ENCODE measurements at places on chromosomes 1 and 21.
A peak's percentile ranks its signal among the peaks of the same experiment; 100 is the strongest.

DNA sequence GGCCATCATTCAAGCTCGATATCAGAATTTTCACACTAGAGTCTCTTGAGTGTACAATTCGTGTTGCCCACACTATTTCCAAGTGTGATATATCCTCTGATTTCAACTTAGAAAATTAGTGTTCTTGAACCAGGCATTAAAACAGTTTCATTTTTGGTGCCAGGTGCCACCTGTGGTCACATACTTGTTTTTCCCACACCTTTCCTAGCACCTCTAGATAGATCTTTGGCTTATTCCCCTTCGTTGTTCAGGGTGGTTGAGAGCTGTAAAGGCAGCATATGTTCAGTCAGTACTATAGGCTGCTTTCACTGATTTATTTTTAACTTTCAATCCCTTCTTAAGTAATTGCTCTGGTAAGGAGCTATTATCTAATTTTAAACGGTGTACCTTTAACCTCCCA is 131.1 kb downstream of the NEK7 start:
- DNase-seq: no peak

DNA sequence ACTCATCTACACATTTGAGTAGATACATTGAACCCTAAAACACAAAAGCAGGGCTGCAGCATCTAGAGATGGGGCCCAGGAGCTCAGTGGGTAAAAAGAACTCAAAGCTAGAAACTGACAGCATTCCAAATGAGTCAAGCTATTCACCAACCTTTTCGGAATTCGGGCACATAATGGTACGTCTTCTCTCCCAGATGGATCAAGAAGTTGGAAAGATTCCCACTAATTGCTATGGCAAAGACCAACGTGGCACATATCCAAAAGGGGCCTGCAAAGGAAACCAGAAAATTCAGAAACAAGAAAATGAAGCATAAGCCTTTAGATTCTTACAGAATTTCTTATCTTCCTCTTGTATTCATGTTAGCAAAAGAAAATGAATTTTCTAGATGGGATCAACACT is 18.4 kb downstream of the YIPF1 start:
- DNase-seq: no peak

DNA sequence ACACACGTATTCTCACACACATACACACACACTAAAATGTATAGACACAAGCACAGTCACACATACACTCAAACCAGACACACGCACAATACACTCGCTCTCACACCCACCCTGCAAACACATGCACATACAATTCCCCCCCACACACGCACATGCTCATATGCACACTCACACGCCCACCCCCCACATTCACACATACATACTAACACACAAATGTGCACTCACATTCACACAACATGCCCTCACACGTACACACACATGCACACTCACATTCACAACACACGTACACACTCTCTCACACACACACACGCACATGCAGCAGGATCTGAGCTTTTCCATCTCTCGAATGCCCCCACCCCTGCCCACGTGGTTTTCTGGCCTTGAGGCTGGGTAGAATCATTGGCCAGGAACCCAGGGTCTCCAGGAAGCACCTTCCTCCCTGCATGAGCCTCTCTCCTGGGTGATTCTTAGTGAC is 589.7 kb downstream of the PTPRU start:
- no peak for DNase-seq

GRCh38 chr1:93676427-93676826 is 5.2 kb downstream of the BCAR3 start:
- no peak for DNase-seq

DNA sequence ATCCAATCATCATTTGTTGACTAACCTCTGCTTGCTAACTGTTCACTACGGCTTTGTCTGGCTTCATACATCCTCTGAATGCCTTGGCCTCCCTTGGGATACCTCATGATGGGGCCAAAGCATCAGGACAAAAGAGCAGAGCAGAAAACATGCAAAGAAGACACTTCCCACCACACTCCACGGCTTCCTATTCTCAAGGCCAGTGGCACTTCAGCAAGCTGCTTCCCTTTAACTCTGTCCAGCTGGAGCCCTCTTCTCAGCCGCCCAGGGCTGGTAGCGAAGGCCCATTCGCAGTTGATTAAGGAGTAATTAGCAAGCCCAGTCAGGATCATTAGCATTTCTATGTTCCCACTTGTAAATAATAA is 224.3 kb upstream of the FGGY start:
- DNase-seq: no peak

DNA sequence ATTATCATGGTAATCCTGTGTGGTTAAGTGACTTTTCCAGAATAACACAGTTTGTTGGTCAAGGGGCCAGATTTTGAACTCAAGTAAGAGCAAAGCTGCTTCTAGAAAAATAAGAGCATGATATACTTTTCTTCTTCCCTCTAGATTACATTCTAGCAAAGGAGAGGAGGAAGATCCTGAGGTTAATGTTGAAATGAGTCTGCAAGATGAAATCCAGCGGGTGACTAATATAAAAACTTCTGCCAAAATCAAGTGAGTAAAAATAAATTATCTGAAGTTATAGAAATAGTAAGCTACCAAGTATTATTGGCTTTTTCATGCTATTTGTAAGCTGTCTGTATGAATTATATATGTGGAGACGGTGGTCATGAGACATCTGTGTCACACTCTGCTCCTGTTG is 12.8 kb downstream of the WDR3 start:
- no peak for DNase-seq

DNA sequence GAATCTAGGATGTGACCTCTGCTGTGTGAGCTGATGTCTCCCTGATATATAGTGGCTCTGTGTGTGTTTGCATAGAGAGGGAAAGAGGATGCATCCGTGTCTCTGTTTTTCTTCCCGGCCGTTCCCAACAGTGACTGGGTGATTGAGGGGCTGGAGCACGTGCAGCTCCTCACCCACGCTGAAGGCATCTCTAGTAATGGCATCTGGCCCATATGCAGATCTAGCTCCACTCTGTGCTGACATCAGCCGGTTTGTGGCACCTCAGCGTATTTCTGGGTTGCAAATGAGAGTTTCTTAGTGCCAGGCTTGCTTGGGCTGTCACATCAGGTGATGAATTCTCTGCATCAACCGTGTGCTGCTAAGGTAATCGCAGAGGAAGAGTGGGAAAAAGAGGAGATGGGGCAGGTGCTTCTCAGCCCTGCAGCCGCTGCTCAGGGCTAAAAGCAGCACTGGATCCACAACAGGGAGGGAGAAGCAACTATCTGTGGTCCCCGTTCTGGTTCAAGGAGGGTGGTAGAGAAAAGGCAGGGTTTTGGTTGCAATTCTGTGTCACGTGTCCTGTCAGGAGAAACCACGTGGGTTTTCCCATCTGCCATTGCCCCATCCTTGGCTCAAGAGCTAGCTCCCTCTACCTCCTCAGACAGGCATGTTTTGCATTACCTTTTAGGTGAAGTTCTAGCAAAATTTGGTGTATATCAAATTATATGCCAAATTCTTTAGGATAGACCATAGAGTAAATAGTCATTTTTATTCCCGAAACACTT is 282.9 kb downstream of the PBX1 start:
- no peak for DNase-seq

- DNase-seq: no peak
Measured at GRCh38 chr1:43274125-43274803, 4.5 kb downstream of the TMEM125 start.

- DNase-seq: no peak
Measured at GRCh38 chr21:35225573-35225972, 176.5 kb upstream of the RUNX1 start.

DNA sequence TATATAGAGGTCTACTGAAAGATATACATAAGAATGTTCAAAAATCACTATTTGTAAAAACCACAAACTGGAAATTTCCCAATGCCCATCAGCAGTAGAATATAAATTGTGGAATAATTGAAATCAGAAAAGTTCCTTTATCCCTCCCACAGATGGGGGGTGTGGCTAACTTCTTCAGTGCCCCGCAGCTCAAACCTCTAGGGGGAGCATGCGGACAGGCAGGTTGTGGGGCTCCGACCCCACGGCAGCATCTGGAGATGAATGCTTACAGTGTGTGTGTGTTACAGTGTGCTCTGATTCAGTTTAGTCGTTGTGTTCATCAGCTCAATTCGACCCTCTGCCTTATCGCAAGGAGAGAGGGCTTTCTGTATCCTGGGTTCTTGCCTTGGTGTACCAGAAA is 262.1 kb upstream of the LRRC7 start:
- DNase-seq: no peak

- no peak for DNase-seq
Measured at GRCh38 chr1:89826594-89826993, 5.8 kb downstream of the LRRC8D start.

DNA sequence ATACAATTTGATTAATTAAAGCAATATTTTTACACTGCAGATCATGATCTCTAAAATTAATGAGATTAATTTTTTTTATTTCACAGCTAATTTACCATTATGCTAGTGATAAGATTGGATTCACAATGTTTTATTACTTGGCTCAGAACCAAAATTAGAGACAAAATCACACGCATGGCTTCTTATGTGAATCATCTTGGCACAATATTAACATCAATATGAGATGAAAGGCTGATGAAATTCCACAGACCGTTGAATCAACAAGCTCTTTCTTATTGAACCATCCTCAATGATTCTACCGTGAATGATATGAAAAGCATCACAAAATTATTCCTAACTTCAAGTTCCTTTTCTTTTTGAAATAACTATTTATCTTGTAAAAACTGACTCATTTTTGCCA is 544.9 kb downstream of the KCNT2 start:
- DNase-seq: peak; percentile 7

GRCh38 chr1:236451796-236452373 is 57.8 kb downstream of the EDARADD start:
- no peak for DNase-seq

GRCh38 chr1:229825042-229825441 is 199.0 kb downstream of the URB2 start:
- DNase-seq: no peak

GRCh38 chr1:117137281-117137855 is 15.8 kb upstream of the TRIM45 start:
- DNase-seq: no peak

- DNase-seq: peak; percentile 43
Measured at GRCh38 chr1:237124856-237125462, 83.0 kb downstream of the RYR2 start.

- DNase-seq: no peak
Measured at GRCh38 chr1:17553975-17554700, 14.6 kb downstream of the ARHGEF10L start.

GRCh38 chr1:109824349-109825115 is 60.8 kb upstream of the EPS8L3 start:
- DNase-seq: no peak

GRCh38 chr1:231151811-231152210 is 10.0 kb upstream of the TRIM67 start:
- DNase-seq: no peak

GRCh38 chr1:22612671-22613571 is 23.5 kb upstream of the C1QA start:
- DNase-seq: no peak

- DNase-seq: no peak
Measured at GRCh38 chr21:23067672-23068071, 2069.5 kb downstream of the NCAM2 start.

DNA sequence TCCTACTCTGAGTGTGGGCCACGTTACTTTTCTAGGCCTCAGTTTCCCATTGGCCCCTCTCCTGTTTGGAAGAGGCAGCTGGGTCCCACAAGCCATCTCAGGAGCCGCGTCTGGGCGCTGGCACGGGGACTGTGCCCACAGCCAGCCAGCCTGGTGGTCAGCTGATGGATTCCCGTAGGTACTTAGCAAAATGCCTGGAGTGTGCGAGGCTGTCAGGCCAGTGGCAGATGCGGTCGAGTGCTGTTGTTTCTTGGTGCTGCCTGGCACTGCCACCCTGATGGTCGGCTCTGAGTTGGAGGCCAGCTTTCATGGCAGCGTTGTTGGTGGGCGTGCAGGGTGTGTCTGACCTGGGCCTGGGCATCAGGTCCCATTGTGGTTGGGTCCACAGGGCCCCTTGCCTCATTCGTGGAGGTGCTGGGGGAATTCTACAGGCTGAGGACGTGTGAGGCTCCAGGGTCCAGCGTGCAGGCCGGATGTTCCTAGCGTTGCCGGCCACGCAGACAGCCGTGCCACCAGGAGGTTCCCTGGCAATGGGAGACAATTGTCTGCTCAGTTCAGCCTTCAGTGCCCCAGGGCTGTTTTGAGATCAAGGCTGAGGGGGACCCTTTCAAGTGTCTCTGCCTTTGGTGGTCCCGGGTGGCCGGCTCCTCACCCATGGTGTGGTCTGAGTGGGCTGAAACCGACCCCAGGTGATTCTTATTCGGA is 20.9 kb downstream of the SKI start:
- DNase-seq: no peak

GRCh38 chr21:29951911-29952310 is 12.1 kb upstream of the GRIK1 start:
- DNase-seq: no peak

DNA sequence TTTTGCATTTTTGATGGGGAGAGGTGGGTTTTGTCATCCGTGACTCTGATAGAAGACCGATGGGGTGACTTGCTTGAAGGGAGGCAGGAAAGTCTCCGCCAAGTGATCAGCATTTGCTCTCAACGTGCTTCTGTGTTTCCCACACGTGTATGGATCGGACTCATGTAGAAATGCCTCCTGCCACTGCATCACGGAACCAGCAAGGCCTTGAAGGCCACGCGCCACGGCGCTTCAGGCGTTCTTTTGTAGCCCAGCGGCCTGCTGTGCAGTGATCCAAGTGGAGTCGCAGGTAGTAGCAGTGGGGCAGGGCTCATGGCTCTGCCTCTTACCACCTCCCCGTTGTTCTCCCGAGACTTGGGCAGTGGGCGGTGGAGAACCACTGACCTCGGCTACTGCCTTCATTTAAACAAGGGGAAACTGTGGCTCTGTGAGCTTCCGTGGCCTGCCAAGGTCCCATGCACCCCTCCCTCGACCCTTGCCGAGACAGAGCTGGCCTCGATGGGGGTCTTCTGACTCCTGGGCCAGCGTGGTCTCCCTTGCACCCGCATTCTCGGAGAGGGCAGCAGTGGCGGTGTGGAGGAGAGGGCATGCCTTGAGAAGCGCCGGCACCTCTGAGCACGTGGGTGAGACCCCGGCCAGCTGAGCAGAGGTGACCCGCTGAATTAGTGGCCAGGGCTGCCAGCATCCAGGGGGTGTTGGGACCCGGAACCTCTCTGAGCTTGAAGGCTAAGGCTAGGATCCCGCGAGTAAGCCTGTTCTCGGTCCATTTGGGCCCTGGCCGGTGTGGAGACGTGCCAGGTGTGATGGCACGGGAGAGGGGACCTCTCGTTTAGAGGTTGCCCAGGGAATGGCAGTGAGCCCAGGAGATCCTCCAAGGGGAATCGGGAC is 46.1 kb upstream of the ABCG1 start:
- DNase-seq: no peak

- no peak for DNase-seq
Measured at GRCh38 chr21:25560891-25561290, 46.4 kb downstream of the MRPL39 start.

All from LoVo (cell line).